Stimulated activated CD8-positive, alpha-beta memory T cell treated with anti-CD3 and anti-CD28 coated beads, Interleukin-2, amount 100 ng/mL, for 48 hours (primary cell): ENCODE measurements at places on chromosomes 6 and 20.

DNA sequence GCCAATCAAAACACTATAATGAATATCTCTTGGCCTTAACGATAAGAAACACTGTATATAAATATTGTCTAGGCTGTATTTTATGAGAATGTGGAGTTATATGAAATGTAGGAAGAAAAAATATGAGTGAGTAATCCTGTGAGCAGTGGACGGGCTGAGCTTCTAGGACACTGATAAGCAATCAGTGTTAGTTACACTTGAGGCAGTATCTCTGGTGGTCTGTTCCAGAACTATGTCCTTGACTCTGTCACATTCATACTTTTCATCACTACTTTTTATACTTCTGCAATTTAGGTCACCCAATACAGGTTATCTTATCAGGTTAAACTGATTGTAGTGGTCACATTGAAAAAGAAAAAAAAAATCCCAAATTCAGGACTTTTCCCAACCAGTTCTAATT is 360.4 kb downstream of the LAMA2 start:
- DNase-seq: no peak

GRCh38 chr20:8621001-8621400 is 447.9 kb upstream of the PLCB4 start:
- DNase-seq: no peak

GRCh38 chr6:105501826-105502344 is 99.0 kb upstream of the PREP start:
- no peak for DNase-seq

DNA sequence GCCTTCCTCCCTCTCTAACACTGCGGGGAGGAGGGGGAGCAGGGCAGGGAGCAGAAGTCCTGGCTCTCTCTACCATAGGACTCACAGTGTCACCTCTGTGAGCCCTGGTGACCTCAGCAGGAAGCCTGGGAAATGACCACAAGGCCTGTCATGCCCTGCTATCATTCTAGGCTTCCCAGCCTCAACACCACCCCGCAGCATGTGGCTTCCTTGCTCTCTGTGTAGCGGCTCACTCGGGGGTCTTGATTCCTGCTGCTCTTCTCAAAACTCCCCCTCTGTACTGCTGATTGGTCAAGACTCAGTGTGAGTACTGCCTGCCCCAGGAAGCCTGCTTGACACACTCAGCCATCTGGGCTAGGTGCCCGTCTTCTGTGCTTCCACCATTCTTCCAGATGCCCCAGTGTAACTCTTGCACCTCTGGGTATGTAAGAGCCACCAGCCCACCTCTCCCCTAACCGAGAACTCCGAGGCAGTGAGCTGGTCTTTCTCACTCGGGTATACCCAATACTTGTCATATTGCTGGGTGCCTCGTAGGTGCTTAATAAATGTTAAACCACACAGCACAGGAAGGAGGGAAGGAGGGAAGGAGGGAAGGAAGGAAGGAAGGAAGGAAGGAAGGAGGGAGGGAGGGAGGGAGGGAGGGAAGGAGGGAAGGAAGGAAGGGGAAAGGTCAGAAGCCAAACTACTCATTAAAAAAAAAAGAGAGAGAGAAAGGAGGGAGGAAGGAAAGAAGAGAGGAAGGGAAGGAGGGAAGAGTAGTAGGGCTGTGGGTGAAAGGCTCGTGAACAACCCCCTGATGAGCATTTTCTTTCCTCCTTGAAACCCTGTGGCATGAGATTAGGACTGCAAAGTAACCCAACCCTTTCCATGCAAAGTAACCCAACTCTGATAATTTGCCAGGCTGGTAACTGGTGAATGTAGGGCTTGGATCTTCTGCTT is 5.0 kb downstream of the MDFI start:
- no peak for DNase-seq

- no peak for DNase-seq
These were observed 130.1 kb upstream of the DOK5 start for GRCh38 chr20:54345301-54345724.

- DNase-seq: no peak
These were observed 65.6 kb downstream of the TULP4 start for GRCh38 chr6:158377860-158378259.

DNA sequence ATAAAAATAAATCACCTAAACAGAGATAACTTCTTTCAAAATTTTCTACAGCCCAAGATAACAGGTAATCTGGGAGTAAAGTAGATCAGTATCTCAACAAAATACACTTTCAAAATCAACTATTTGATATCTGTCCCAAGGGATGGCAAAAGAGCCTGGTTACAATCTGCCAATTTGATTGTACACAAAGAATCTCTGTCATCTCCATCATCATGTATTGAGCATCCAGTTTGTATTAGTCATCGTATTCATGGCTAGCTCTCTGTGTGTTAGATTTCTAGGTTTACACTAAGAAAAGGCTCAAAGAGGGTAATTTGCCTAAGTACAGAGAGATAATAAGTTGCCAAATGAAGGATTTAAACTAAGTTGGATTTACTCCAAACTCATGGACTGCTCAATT is 329.0 kb upstream of the NRSN1 start:
- DNase-seq: no peak

DNA sequence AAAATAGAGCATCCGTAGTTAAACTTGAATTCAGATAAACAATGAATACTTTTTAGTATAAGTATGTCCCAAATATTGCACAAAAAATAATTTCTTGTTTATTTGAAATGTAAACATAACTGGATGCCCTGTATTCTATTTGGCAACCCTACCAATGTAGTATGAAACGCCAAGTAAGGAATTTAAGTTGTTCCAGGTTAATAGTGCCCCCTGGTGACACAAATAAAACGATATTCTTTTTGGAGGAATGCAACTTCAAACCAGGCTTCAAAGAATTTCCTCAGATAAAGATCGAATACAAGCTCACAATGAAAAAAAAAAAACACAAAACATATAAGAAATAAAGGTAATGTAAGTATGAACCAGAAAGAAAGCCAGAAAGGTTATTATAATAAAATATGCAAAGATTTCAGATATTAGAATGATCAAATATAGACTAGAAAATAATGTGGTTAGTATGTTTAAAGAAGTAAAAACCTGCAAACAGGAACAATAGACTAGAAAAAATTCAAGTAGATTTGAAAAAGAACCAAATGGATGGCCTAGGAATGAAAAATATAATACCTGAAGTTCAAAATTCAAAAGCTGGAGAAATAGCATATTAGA is 18.4 kb upstream of the AKAP7 start:
- DNase-seq: no peak

GRCh38 chr20:52082612-52083011 is 109.0 kb downstream of the ZFP64 start:
- no peak for DNase-seq

GRCh38 chr6:5120011-5120410 is 34.9 kb downstream of the PPP1R3G start:
- DNase-seq: no peak

DNA sequence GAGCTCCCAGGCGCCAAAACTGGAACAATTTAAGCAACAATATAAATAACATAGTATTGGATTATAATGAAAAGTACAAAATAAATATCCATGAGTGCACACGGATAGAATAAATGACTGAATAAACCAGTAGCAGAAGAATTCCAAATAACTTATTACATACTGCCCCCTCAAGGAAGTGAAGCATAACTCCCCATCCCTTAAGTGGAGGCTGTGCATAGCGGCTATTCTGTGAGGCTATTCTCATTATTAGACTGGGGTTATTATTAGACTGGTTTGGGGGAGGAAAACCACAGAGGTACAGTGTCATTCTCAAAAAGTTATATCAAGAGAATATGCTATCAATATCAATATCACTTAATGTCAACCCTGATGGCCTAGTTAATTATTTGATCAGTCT is 94.4 kb upstream of the SIRPA start:
- DNase-seq: no peak

- DNase-seq: no peak
These were observed 11.2 kb upstream of the ZNF76 start for GRCh38 chr6:35248300-35248699.

DNA sequence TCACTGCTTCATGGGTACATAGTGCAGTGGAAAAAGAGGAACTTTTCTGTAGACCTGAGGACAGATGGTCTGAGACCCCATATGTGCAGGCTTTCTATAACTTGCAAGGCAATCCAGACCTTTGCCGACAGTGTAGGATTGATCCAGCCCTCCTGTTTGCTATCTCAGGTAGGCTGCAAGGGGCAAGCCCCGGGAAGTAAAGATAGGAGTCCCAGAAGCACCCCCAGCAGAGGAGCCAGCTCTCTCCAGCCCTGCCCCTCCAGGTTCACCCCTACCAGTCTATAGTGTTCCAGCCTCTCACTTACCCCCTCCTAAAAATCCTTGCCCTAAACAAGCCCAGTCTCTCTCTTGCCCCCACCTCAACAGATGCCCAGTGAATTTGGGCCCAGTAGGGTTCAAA is 96.2 kb downstream of the FAXC start:
- DNase-seq: no peak

GRCh38 chr6:130377371-130377770 is 11.6 kb downstream of the TMEM200A start:
- DNase-seq: no peak

DNA sequence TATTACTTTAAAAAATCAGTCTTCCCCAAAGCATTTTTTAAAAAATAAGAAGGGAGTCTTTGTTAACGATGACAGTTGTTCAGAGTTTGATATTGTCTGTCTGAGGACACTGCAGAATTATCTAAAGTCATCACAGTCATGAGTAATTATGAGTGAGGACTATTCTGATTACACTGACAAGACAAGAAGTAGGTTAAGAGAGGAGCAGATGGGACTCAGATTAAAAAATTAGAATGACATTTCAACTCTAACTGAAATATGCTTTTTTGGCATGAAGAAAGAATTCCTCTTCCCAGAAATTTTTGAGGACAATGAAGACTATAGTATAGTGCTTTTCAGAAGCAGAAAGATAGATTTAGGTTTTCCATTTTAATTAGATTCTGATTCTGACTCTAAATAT is 456.5 kb downstream of the EPHA7 start:
- DNase-seq: no peak

DNA sequence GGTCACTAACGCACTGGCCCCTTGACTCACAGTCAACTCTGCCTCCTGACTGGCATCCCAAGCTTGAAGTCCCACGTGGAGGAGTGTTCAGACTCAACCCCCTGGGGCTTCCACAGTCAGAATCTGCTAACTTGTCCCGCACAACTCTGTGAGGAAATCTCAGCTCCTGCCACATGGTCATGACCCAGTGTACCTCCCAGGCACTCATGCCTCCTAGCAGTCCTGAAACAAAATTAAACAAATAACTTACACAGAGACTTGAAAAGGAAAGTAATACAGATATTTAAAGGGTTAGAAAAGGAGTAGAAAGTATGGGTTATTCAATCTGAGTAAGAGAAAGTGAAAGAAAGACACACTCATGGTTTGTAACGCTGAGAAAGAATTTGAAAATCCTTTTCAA is 134.9 kb downstream of the GMDS start:
- no peak for DNase-seq

GRCh38 chr20:39623584-39624234 is 661.6 kb downstream of the DHX35 start:
- DNase-seq: no peak

DNA sequence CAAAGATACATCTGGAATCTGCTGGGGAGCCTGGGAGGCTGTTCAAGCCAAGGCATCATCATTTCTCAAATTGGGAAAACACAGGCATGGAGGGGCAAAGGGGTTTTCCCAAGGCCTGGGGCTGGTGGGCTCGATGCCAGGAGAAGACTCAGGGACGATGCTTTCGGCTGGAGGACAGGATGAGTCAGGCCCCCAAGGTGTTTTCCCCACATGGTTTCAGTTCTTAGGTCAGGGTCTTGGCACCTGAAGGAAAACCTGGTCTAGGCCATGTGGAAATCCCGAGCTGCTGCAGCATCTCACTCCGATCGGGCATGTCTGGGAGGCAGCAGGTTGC is 348.1 kb downstream of the CDC5L start:
- peak; percentile 14 for DNase-seq

- no peak for DNase-seq
These were observed 128.4 kb upstream of the PLN start for GRCh38 chr6:118419448-118420394.

- no peak for DNase-seq
These were observed 37.1 kb upstream of the UTRN start for GRCh38 chr6:144248003-144248402.

DNA sequence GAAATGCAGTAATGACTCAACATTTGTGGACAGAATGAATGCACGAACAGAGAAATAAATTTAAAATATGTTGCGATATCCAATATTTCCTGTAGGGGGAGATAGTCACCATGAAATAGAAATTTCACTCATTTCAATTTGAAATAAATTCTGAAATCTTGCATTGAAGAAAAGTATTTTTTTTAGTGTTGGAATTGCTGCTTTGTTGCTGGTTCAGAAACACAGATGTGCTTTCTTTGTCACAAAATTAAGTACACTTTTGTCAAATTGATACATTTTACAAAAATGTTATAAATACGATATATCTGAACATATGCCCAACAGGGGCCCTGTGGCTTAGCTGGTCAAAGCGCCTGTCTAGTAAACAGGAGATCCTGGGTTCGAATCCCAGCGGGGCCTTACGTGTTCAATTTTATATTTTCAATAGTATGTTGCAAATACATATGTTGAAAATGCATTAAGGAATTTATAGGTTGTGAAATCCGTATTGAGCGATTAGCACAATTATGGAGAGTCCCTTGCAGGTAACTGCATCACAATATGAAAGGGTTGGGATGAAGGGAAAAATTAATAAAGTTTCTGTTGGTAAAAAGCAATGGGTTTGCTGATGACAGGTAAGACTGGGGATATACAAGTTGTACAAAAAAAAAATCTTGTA is 85.4 kb upstream of the PRSS16 start:
- DNase-seq: peak; percentile 36

DNA sequence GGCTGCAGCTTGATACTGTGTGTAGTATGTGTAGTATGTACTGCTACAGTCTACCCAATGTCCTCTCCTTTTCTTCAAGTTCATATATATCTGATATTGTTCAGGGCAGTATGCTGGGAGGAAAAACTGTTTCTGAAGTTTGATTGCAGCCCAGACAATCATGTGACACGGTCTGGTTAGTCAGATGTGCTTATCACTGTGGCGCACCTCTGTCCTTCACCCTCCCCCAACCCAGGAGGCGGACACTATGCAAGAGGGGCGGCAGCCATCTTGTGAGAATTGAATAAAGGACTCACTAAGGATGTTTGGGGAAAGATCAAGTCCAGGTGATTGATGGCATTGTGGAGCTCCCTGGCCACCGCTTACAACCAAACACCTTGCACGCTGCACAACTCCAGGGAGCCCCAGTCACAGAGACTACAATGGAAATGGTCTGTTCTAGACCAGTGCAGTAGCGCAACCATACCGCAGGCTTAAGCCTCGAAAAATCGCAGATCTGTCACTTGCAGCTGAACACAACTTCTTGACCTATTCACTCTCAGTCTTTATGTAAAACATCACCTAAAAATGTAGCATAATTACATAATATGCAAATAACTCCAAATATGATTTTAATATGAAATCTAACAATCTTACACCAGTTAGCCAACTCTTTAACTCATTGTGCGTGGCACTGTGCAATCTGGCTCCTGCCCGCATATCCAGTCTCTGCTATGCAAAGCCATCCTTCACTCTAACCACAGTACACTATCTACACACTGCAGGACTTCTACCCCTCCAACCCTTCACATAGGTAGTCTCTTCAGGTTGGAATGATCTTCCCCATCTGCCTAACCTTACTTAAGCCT is 79.3 kb downstream of the VGLL2 start:
- DNase-seq: no peak

- DNase-seq: no peak
These were observed 286.3 kb downstream of the BTBD9 start for GRCh38 chr6:38353310-38354036.
